Smooth muscle cell of the coronary artery (primary cell): ENCODE measurements at places on chromosomes 4 and X. TPM values are rescaled to one million over a fixed set of nuclear protein-coding genes. Genes with fewer than 3 reads are reported as not detected.

Gene SEC24B
- 8.9 and 9.2 TPM in 2 replicates for total RNA-seq

Gene RNF128
- total RNA-seq: 1.1 and 1.6 TPM in 2 replicates

Gene PAGE5
- total RNA-seq: not detected in 2 replicates

Gene PCDH7
- total RNA-seq: 0.23 and 10.3 TPM in 2 replicates

Gene CT47A1
- not detected in 2 replicates for total RNA-seq

Gene RAB41
- not detected in 2 replicates for total RNA-seq

Gene MAGEC3
- not detected in 2 replicates for total RNA-seq

Gene ADRA2C
- total RNA-seq: 0.08 and 1.4 TPM in 2 replicates

Gene BEND2
- total RNA-seq: not detected in 2 replicates

Gene TRPC5OS
- not detected in 2 replicates for total RNA-seq

Gene SERPINA7
- total RNA-seq: not detected in 2 replicates

Gene ASB9
- not detected in 2 replicates for total RNA-seq

Gene CT55
- total RNA-seq: not detected in 2 replicates

Gene GAB1
- total RNA-seq: 6.3 and 6.5 TPM in 2 replicates

Gene CLDN2
- under 0.01 TPM in 1 of 2 replicates, not detected in the other for total RNA-seq

Gene CACNA1F
- total RNA-seq: not detected in 2 replicates

Gene SFRP2
- under 0.01 TPM in 1 of 2 replicates, not detected in the other for total RNA-seq

Gene EVC
- total RNA-seq: 28.6 and 56.7 TPM in 2 replicates

Gene DAPP1
- total RNA-seq: 0.59 TPM in 1 of 2 replicates, not detected in the other

Gene SH2D1A
- not detected in 2 replicates for total RNA-seq

Gene ZFP92
- total RNA-seq: under 0.01 and 0.08 TPM in 2 replicates

Gene OGT
- 65.9 and 77.8 TPM in 2 replicates for total RNA-seq

Gene MAGEA9B
- not detected in 2 replicates for total RNA-seq

Gene AFM
- not detected in 2 replicates for total RNA-seq

Gene TLR6
- total RNA-seq: 0.60 and 0.94 TPM in 2 replicates

Gene PROM1
- total RNA-seq: 0.08 TPM in 1 of 2 replicates, not detected in the other

Gene NDNF
- total RNA-seq: not detected in 2 replicates

Gene DMD
- 3.6 and 23.2 TPM in 2 replicates for total RNA-seq

Gene TADA2B
- total RNA-seq: 9.8 and 21.5 TPM in 2 replicates

Gene SSX2B
- not detected in 2 replicates for total RNA-seq

Gene INTU
- 3.1 and 9.1 TPM in 2 replicates for total RNA-seq

Gene UGT2B7
- total RNA-seq: not detected in 2 replicates

Gene PCSK1N
- total RNA-seq: 0.15 and 0.23 TPM in 2 replicates

Gene ARMCX2
- total RNA-seq: 59.8 and 72.9 TPM in 2 replicates

Gene VCX2
- not detected in 2 replicates for total RNA-seq

Gene TCEAL7
- total RNA-seq: 5.1 and 5.9 TPM in 2 replicates

Gene FAM47A
- total RNA-seq: not detected in 2 replicates

Gene FANCB
- total RNA-seq: 1.6 and 4.5 TPM in 2 replicates

Gene POU4F2
- not detected in 2 replicates for total RNA-seq

Gene GYPB
- not detected in 2 replicates for total RNA-seq

Gene SLC9B1
- total RNA-seq: 0.38 and 2.2 TPM in 2 replicates

Gene SYTL4
- total RNA-seq: 1.7 and 20.6 TPM in 2 replicates

Gene LEF1
- not detected in 2 replicates for total RNA-seq

Gene ANXA5
- total RNA-seq: 738 and 830 TPM in 2 replicates

Gene HTN1
- not detected in 2 replicates for total RNA-seq
